ENCODE measurements at places on chromosomes 7 and 10. TPM values are rescaled to one million over a fixed set of nuclear protein-coding genes. Genes with fewer than 3 reads are reported as not detected.
A peak's percentile ranks its signal among the peaks of the same experiment; 100 is the strongest.

ERVW-1 gene
- not detected for total RNA-seq

IL2RA gene
- total RNA-seq: 1,187 TPM

ASB10 gene
- not detected for total RNA-seq

ADAM12 gene
- total RNA-seq: 0.06 TPM

HKDC1 gene
- total RNA-seq: not detected

HOXA1 gene
- total RNA-seq: 0.78 TPM

MRLN gene
- not detected for total RNA-seq

CALML3 gene
- total RNA-seq: not detected

GRCh38 chr7:43294080-43294630 lies 181.7 kb downstream of the HECW1 start:
- DNase-seq: no peak

DNA sequence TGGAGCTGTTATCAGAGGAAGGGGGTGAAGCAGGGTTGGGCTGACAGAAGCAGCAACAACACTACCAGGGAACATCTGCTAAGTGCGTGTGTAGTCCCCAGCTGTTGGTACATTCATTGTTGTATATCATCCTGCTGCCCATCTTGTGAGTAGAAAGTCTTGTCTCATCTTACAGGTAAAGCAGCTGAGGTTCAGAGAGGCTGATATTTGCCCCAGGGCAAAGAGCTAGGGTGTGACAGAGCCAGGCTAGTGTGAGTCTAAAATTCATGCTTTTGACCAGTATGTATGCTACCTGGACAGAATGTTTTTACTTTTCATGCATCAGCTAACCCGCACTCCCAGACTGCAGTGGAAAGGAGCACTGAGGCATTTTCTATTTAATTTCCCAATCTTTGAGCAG lies 221.6 kb downstream of the STK31 start:
- no peak for DNase-seq

- DNase-seq: no peak
Observed at GRCh38 chr7:153258686-153259085, 499.1 kb downstream of the ACTR3B start.

GRCh38 chr7:28358423-28358868 lies 53.9 kb upstream of the CREB5 start:
- no peak for DNase-seq

GRCh38 chr10:128843972-128844371 lies 623.1 kb upstream of the MGMT start:
- no peak for DNase-seq

DNA sequence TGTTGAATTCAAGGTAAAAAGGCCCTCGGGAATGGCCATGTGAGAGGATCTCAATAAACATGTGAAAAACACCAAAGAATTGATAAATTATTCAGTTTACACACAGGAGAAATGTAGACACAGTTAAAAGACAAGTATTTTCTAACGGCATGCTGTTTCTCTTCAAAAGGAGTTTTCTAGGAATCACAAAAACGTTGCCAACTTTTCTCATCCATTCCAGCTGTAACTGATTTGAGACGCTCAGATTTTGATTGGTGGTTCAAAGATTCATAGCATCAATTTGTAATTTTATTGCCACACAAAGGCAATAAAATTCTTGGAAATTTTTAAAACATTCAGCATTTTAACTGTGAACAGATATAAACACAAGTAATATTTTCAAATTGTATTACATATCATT lies 384.9 kb upstream of the PFKP start:
- DNase-seq: no peak

DNA sequence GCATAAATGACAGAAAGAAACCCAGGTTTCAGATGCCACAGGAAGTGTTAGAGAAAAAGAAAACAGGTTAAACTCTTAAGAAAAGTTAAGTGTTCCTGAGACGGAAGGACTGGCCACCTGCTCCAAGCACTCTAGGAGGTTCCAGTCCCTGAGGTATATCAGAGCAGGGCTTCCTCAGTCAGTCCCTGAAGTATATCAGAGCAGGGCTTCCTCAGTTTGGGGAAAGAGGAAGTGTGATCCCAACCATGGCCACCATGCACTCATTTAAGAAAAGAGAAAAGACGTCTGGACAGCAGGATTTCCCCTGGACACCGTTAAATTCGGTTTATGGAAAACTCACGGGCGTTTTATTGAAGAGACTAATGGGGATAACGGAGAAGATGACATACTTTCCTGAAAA lies 133.4 kb upstream of the PFKP start:
- DNase-seq: no peak

- DNase-seq: no peak
Observed at GRCh38 chr10:49152037-49152436, 18.2 kb upstream of the FAM170B start.

GRCh38 chr7:127885843-127886242 lies 145.4 kb downstream of the LRRC4 start:
- DNase-seq: no peak

- no peak for DNase-seq
Observed at GRCh38 chr10:78540355-78541076, 506.9 kb downstream of the RPS24 start.

- DNase-seq: no peak
Observed at GRCh38 chr7:26944501-26945358, 80.3 kb upstream of the SKAP2 start.

- DNase-seq: no peak
Observed at GRCh38 chr7:50477640-50478039, 27.5 kb upstream of the FIGNL1 start.

DNA sequence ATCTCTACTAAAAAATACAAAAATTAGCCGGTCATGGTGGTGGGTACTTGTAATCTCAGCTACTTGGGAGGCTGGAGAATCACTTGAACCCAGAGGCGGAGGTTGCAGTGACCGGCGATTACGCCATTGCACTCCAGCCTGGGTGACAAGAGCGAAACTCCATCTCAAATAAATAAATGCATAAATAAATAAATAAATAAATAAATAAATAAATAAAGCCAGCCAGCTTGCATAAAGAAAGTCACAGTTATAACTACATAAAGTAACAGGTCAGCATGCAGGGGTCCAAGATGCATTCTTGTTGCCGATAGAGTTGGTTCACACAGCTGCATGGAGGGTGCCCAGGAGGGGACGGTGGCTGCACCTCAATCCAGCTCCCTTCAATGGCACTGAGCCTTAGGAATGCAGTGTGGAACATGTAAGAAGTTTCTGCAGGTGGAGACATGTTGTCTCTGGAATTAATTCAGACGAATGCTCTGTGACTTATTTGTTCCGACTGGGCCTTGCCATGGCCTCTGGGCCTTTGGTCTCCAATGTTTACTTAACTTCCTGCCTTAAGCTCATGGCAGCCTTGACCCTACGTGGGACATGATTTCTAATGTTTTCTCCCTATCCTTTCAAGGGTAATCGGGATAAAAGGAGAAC lies 159.6 kb upstream of the PRKCQ start:
- no peak for DNase-seq

DNA sequence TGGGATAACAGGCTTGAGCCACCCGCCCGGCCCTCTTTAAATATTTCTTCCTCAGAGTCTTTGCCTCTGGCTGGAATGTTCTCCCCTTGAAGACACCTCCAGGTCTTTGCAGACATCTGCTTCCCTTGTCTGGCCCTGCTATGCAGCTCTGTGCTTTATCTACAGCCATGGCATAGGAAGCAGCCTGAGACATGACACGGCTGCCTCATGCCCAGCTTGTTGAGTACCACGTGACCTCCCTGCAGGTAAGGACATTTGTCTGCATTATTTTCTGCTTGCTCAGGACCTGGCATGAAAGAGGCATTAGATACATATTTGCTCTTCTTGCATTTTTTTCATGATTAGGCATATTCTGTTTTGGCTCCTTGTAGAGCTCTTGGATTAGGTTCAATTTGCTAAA lies 113.8 kb upstream of the KLF6 start:
- DNase-seq: no peak

DNA sequence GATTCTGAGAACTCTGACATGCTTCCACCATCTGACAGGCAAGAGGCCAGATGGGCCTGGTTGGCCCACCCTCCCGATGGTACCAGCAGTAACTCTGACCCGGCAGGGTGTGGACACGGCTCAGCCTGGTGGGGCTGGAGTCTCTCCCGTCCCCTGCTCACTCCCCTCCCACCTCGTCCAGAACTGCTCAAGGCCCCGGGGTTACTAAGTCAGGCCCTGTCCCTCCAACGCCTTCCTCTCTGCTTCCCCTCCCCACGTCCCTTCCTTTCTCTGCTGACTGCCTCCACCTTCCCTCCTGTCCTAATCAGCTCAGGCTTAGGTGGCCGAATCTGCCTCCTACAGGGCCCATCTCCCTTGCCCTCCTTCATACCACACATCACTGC lies 12.5 kb downstream of the CALML5 start:
- DNase-seq: no peak

DNA sequence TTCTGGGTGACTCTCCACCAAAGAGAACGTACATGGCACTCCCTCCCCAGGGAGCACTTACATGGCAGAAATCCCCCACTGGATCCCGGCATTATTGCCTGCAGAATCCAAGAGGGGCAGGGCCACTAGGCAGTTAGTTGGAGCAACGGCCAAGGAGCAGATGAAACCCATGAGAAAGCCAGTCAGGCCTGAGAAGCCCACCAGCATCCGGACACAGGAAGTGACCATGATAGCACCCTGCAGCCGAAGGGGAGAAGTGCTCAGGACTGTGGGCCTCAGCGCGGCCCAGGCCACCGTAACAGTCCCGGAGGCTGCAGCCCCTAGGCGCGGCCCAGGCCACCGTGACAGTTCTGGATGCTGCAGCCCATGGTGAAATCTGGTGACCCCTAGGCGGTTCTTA lies 43.5 kb downstream of the STRA8 start:
- DNase-seq: no peak

- DNase-seq: no peak
Observed at GRCh38 chr7:121000081-121000983, 11.8 kb downstream of the CPED1 start.

GRCh38 chr7:76507723-76508406 lies 2.5 kb upstream of the UPK3B start:
- DNase-seq: peak; percentile 15

DNA sequence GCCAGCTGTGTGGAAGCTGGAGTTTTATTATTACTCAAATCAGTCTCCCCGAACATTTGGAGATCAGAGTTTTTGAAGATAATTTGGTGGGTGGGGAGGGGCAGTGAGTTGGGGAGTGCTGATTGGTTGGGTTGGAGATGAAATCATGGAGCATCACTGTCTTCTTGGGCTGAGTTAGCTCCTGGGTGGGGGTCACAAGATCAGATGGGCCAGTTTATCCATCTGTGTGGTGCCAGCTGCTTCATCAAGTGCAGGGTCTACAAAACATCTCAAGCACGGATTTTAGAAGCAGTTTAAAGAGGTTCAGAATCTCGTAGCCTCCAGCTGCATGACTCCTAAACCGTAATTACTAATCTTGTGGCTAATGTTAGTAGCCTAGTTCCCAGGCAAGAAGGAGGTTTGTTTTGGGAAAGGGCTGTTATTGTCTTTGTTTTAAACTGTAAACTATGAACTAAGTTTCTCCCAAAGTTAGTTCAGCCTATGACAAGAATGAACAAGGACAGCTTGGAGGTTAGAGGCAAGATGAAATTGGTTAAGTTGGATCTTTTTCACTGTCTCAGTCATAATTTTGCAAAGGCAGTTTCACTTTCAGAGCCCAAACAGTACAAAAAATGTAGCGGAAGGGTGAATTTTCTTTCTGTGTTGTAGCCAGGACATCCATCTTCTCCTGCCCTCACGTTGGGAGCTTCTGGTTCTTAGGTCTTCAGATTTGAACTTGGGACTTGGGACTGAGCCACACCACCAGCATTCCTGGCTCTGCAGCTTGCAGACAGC lies 43.1 kb downstream of the KLF6 start:
- no peak for DNase-seq

GRCh38 chr7:30148951-30149459 lies 14.2 kb downstream of the MTURN start:
- DNase-seq: no peak

Data from natural killer cell treated with Interleukin-12 subunit alpha and Interleukin-12 subunit beta and Interleukin-15 and Interleukin-18, amount 100 ng/mL, for 72 hours (primary cell).